Stimulated activated CD8-positive, alpha-beta memory T cell treated with anti-CD3 and anti-CD28 coated beads, Interleukin-15, amount 100 ng/mL, for 24 hours (primary cell): ENCODE measurements at places on chromosomes 1 and 21.
A peak's percentile ranks its signal among the peaks of the same experiment; 100 is the strongest.

GRCh38 chr1:114345930-114346479 is 165.0 kb downstream of the TRIM33 start:
- no peak for DNase-seq

GRCh38 chr1:151008244-151009205 is at the start of gene PRUNE1:
Gene PRUNE1, plus strand, starts transcription at chr1:151008449. Its CDS starts 184 bp downstream, at chr1:151008633.
- peak; percentile 92 for DNase-seq

DNA sequence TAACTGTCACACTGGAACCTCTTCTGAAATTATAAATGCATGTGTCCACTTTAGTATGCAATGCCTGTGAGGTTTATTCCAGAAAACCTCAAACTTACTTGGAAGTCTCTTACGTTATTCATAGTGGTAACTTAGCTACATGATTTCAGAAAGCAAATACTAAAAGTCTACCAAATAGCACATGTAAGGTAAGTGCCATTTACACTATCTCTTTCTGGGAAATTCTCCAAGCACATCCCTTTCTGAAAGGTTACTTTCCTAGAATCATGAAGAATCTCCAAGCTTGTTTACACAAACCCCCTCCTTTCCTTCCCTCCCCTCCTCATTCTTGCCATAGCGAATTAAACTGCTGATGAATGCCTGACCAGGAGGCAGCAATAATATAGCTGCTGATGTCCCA is 42.5 kb downstream of the RAB3GAP2 start:
- DNase-seq, result no peak

DNA sequence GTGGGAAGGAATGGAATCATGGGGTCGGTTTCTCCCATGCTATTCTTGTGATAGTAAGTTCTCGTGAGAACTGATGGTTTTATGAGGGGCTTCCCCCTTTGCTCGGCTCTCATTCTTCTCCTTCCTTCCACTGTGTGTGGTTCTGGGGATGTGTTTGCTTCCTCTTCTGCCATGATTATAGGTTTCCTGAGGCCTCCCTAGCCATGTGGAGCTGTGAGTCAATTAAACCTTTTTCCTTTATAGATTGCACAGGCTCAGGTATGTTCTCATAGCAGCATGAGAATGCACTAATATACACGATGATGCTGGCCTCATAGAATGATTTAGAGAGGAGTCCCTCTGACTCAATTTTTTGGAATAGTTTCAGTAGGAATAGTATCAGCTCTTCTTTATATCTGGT is 195.4 kb upstream of the IVNS1ABP start:
- no peak for DNase-seq

DNA sequence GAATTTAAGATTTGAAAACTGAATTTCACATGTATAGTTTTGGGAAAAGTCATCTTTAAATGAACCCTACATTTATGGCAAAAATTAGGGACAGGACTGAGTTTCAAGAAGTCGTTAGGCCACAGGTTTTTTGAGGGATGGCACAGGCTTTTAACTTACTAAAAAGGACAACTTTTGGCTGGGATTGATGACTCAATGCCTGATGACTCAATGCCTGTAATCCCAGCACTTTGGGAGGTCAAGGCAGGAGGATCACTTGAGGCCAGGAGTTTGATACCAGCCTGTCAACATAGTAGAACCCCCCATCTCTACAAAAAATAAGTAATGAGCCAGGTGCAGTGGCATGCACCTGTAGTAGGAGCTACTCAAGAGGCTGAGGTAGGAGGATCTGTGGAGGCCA is 15.9 kb downstream of the UCK2 start:
- no peak for DNase-seq

GRCh38 chr1:177444997-177445746 is 274.4 kb downstream of the BRINP2 start:
- no peak for DNase-seq

- DNase-seq, result no peak
These were observed 44.5 kb downstream of the KIRREL1 start for GRCh38 chr1:158037866-158038359.

DNA sequence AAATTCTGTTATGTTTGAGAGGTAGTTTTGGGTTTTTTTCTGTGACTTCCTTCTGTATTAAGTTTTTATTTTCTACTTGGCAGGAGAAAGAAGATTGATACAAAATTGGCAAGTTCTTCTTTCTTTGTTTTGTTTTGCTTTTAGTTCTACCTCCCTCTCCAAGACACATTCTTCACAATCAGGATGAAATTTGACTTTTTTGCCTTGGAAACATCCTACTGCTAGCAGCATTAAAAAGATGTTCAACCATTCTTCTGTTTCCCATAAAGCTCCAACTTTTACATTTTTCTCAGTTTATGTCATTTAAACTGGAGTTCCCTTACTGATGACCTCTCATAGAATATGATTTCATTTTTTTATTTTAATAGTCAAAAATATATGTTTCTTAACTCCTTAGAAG is 234.8 kb downstream of the NCAM2 start:
- DNase-seq, result no peak

- DNase-seq, result no peak
These were observed 604.6 kb downstream of the MRPL39 start for GRCh38 chr21:25002676-25003075.

- DNase-seq, result no peak
These were observed 149.8 kb upstream of the DUSP10 start for GRCh38 chr1:221891708-221892107.

DNA sequence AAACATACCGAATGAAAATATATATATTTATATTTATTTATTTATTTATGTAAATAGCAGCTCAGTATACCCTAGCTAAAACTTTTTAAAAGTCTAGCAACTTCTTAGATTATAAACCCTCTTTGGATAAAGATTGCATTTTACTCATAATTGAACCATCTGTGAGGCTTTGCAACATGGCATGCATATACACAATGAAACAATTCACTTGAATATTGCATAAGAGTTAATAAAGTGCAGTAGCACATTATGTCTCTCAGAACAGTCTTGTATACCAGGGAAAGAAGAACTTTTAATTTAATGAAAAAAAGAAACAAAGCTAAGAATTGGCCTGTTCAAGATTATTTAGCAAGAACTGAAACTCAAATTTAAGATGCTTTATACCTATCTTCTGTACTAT is 1363.9 kb upstream of the ADGRL2 start:
- no peak for DNase-seq

GRCh38 chr1:10687251-10687651 is 109.2 kb downstream of the CASZ1 start:
- DNase-seq, result no peak

DNA sequence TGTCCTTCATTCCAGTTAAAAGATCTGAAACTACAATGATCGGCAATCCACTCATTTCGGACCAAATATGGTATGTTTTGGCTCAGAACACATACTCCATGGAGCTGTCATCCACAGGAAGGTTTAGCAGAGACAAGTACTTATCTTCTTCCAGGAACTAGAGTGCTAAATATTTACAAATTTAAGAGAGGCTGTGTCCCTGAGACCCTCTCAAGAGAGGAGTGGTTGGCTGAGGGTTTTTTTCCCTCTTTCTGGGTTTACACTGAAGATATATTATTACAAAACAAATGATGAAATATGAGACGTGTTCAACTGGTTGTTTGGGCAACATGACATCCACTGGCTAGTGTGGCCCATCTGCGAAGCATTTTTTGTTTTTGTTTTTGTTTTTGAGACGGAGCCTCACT is 25.9 kb upstream of the NID1 start:
- no peak for DNase-seq

- DNase-seq, result peak; percentile 58
These were observed at the start of gene ZDHHC18 for GRCh38 chr1:26826261-26827105. Gene ZDHHC18, plus strand, starts transcription at chr1:26826688. Its CDS starts 117 bp downstream, at chr1:26826805.

DNA sequence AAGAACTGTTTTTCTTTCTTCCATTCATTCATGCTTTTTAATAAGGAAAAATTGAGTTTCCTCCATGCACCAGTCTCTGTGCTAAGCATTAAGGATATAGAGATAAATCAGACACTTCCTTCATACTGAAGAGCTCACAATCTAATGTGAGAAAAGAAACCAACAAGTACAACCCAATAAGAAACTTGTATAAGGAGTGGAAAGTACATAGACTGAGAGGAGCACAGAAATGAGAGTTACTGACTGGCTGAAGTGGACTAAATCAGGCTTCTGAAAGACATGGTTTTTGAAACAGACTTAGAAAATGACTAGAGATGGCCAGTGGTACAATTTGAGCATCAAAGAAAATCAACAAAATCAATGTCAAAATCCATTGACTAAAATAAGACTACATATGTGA is 524.4 kb downstream of the PLPP3 start:
- no peak for DNase-seq

DNA sequence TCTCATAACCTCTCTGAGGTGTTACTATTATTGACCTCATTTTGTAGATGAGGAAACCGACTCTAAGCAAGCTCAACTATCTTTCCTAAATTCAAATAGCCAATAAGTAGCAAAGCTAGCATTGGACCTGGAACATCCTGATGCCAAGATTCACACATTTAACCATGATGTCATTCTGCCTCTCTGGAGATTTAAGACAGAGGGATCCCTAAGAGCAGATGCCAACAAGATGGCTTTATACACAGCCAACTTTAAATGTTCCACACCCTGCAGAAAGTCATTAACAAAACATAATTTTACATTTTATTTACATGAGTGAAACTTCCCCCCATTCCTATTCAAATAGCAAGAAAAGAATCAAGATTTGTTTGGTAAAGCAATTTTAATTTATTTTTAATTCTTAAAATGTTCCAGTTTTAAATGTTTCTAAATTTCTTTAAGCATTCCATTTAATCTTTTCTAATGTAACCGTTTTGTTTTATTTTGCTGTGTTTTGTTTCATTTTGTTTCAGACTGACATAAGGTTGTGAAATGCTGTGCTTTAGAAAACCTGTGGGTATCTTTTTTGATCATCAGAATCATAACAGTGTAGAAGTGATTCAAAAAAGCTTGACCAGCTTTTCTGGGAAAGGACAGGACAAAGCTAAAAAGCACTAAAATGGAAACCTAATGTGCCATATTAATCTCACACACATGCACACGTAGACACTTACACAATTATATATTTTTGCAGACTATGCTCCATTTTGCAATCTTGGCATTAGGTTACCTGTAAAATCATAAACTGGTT is 7.6 kb upstream of the VAV3 start:
- no peak for DNase-seq

- DNase-seq, result no peak
These were observed 109.4 kb downstream of the RGL1 start for GRCh38 chr1:183914276-183914675.

GRCh38 chr1:206580438-206581113 is 31.7 kb downstream of the EIF2D start:
- no peak for DNase-seq

GRCh38 chr1:183186841-183187240 is 777 bp downstream of the LAMC2 start:
- no peak for DNase-seq

GRCh38 chr1:154955039-154955717 is 721 bp downstream of the PBXIP1 start:
- no peak for DNase-seq

DNA sequence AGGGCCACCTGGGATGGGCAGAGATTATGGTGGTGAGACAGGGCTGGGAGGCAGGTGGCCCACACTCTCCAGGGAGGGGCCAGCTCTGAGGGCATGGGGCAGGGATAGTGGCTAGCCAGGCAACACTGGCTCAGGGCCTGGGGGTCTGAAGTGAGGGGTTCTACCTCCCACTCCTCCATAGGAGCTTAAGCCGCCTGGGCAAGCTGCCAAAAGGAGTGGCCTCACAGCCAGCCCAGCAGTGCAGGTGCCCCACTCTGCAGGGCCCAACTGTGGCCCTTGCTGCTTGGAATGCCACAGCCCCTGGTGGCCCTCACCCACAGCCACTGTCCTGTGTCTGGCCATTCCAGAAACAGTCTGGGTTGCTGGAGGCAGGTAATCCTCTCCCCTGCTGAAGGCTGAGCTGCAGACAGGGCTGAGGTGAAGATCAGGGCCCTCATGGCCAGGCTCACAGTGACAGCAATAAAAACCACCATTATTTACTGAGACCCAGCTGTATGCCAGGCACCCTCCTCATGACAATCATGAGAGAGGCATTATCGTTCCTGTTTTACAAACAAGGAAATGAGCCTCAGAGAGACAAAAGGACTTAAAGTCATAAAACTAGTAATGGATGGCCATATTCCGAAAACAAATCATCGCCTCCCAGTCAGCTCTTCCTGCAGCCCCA is 31.0 kb downstream of the KIF21B start:
- no peak for DNase-seq

DNA sequence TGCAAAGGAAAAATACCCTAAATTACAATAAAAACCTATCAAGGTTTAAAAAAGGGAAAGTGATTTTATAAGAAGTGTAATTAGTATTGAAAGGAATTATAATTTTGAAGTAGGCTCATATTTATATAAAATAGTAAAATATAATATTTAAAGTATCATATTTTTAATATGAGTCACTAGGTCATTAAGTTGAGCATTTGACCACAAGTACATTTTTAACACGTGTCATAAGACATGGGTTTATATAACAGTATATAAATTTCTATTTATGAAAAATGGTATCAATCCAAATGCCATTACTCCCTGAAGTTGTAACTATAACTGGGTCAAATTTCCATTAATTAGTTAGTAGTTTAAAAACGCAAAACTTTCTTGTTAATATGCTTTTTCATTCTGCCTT is 365.9 kb downstream of the COL11A1 start:
- no peak for DNase-seq

- no peak for DNase-seq
These were observed 599.7 kb downstream of the KIF26B start for GRCh38 chr1:245754463-245754961.

DNA sequence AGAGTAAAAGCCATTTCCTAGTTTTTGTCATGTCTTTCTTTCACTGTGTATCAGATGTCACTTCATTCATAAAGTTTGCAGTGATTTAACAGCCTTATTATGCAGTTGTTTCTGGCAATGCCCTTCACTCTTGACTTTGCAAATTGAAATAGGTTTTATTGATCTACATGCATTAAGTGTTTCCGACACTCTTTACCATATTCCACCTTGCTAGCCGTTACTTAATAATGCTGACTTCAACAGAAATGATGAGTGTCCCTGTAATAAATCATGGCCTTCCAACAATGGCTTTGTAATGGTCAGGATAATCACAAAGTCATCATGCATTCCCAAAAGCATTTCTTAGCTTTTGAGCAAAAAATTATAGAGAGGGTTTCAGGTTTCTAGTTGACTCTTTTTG is 236.8 kb upstream of the FMN2 start:
- DNase-seq, result no peak

- DNase-seq, result no peak
These were observed 38.4 kb downstream of the CLSTN1 start for GRCh38 chr1:9785406-9785805.

DNA sequence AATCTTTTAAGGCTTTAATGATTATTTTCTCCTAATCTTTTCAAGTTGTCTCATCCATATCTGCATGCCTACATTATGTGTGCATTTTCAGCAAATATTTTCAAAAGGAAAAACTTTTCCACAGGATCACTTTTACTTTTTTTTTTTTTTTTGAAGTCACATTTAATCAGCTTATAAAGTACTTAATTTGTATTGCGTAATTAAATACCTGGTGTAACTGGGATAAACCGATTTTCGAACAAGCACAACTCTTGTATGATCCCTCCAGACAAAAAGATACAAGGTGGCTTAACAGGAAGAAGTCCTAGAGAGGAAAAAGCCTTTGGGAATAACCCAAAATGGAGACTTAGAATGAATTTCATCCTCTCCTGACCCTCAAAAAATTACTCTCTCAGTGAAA is 1.3 kb upstream of the ATP6V1G3 start:
- no peak for DNase-seq
